Calu3 (cell line): ENCODE measurements at places on chromosomes 3 and 15. TPM values are rescaled to one million over a fixed set of nuclear protein-coding genes. Genes with fewer than 3 reads are reported as not detected.

GRCh38 chr15:23566071-23566554, 639 bp downstream of the MKRN3 start:
- no peak for DNase-seq
- no peak overlapping the region for H3K27ac ChIP-seq
- H3K4me1 ChIP-seq, result no peaks in the 10 kb centered on the region
- no peaks in the 10 kb centered on the region for H3K27me3 ChIP-seq
- H3K4me3 ChIP-seq, result no peak overlapping the region

The CLDN16 gene
- total RNA-seq, result 2.9 and 4.8 TPM in 2 replicates

DNA sequence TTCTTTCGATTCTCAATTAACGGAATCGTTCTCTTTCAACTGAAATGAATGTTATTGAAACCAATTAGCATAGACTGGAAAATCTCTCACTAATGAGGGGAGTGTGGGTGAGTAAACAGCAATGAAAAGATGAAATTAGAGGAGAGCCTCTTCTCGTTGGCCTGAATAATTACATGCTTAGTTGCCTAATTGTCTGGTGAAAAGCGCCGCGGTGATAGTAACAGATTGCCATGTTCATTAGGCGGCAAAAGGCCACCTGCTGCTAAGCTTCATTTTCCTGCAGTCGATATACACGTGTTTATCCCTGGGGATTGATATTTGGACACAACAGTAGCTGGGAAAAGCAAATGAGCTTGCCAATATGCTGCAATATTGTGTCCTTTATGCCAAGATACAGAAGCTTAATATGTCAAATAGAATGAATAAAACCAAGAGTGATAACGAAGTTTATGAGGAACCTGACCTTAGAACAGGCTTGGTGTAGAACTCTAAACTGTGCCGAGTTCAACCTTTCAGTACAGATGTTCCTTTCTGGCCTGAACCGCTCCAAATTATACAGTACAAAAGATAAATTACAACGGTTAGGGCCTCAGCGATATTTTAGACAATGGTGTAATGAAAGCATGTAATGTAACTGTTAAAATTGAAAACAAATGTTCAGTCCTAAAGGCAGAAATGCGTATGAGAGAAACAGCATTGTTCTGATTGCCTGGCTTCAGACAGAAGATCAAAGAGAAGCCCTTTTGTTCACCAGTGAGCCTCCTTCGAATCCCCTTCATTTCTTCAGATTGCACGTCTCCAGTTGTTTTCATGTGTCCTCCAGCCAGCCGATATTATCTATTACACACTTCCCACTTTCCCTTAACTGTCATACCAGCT, 185.2 kb downstream of the SHOX2 start:
- H3K27me3 ChIP-seq, result no peaks in the 10 kb centered on the region
- H3K4me1 ChIP-seq, result no peaks in the 10 kb centered on the region
- no peak overlapping the region for H3K4me3 ChIP-seq
- no peaks in the 10 kb centered on the region for H3K36me3 ChIP-seq

DNA sequence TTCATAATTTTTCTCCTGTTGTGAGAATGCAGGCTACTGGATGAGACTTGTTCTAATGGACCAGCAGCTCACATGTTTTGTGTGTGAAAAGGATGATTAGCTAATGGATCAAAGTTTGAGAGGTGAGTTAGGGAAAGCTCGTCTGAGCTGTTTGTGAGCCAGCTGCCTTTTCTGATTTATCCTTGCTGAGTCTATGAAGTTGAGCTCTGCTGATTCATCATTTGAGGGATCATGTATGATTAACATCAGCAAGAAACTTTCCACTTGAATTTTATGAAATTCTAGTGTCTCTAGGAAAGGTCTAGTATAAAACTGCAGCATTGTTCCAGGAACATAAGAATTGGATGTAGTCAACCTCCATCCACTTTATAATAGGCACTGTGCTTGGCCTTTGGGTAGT, 698.7 kb downstream of the NTRK3 start:
- H3K27ac ChIP-seq, result no peak overlapping the region
- no peaks in the 10 kb centered on the region for H3K27me3 ChIP-seq
- H3K4me1 ChIP-seq, result no peaks in the 10 kb centered on the region
- no peak overlapping the region for H3K4me3 ChIP-seq

- DNase-seq, result no peak
- no peak overlapping the region for H3K27ac ChIP-seq
- no peaks in the 10 kb centered on the region for H3K27me3 ChIP-seq
- no peak overlapping the region for H3K4me3 ChIP-seq
- no peaks in the 10 kb centered on the region for H3K36me3 ChIP-seq
- H3K4me1 ChIP-seq, result no peaks in the 10 kb centered on the region
Observed at GRCh38 chr3:174342941-174343501, 516.1 kb upstream of the NAALADL2 start.

DNA sequence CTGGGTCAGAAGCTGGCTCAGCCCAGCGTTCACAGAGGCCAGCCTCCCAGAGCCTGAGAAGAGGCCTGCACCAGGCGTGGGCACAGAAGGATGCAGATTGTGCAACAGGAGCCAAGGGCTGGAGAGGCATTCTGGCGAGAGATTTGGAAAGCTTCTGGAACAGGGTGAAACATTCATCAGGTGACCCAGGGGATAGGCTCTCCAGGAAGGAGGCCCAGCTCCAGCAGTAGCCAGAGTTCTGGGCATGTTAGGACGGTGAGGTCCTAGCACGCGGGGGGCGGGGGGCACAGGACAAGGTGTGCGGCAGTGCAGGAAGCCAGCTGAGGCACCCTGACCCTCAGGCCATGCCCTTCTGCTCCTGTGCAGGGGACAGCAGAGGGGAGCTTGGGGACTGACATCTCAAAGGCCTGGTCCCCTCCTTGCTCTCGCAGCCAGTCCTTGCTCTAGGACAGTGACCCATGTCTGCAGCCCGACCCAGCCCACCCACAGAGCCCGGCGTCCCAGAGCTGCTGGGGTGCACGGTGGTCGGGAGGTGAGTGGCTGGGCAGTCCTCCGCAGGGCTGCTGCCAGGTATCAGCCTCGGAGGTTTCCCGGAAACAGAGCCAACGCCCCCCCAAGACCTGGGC, 111.7 kb upstream of the KLF13 start:
- H3K36me3 ChIP-seq, result peaks cover 11% of the 10 kb centered on the region
- no peaks in the 10 kb centered on the region for H3K27me3 ChIP-seq
- peak overlapping the region; percentile 63 for H3K4me3 ChIP-seq
- no peaks in the 10 kb centered on the region for H3K4me1 ChIP-seq
- H3K27ac ChIP-seq, result no peak overlapping the region
- no peak for DNase-seq

DNA sequence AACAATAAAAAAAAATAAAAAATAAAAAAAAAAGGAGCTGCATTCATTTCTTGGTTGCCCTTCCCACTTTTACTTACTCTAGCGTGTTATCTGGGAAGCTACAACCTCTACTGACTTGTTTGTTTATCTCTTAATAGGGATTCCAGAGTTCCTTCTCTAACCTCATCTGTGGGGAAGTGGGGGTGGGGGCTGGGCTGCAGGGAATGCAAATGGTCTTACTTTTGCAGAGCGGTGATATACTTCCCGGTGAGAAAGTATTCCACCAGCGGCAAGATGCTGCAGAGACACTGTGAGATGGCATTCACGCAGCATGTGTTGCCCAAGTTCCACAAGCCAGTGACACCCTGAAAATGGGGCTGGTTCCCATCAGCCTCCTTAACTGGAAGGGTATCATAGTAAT, 2.1 kb downstream of the USP50 start:
- peaks cover 7% of the 10 kb centered on the region for H3K27me3 ChIP-seq
- H3K36me3 ChIP-seq, result no peaks in the 10 kb centered on the region
- no peak for DNase-seq
- H3K27ac ChIP-seq, result no peak overlapping the region
- no peaks in the 10 kb centered on the region for H3K4me1 ChIP-seq
- no peak overlapping the region for H3K4me3 ChIP-seq

- no peaks in the 10 kb centered on the region for H3K27me3 ChIP-seq
- DNase-seq, result no peak
- H3K27ac ChIP-seq, result no peak overlapping the region
- H3K4me3 ChIP-seq, result no peak overlapping the region
Observed at GRCh38 chr3:39350714-39351113, 21.2 kb downstream of the CCR8 start.

The IQCF5 gene
- not detected in 2 replicates for total RNA-seq

- H3K36me3 ChIP-seq, result no peaks in the 10 kb centered on the region
- H3K4me3 ChIP-seq, result no peak overlapping the region
- no peak for DNase-seq
- no peaks in the 10 kb centered on the region for H3K27me3 ChIP-seq
- H3K4me1 ChIP-seq, result peaks cover 18% of the 10 kb centered on the region
Observed at GRCh38 chr3:176951586-176952292, 245.5 kb downstream of the TBL1XR1 start.

The UBE2E2 gene
- 19.1 and 25.1 TPM in 2 replicates for total RNA-seq

The SCAANT1 gene
- total RNA-seq, result not detected in 2 replicates

DNA sequence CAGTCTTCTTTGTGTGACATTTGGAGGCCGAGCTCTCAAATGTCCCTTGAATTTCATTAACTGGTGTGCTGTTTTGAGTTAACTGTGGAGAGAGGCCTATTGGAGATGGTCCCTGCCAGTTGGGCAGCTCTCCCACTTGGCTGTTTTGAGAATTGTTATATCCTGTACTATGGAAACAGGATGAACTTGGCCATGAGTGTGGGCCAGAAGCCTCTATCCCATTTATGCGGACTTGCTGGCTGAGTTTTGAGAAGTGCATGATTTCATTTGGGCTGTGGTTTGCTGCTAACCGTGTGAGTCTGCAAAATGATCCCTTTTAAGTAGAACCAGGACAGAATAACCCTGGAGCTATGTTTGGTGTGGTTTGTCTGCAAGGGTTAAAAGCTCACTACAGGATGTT, 366.0 kb downstream of the PTPRG start:
- H3K27me3 ChIP-seq, result no peaks in the 10 kb centered on the region
- no peaks in the 10 kb centered on the region for H3K36me3 ChIP-seq
- no peak overlapping the region for H3K4me3 ChIP-seq
- no peaks in the 10 kb centered on the region for H3K4me1 ChIP-seq
- H3K27ac ChIP-seq, result no peak overlapping the region

DNA sequence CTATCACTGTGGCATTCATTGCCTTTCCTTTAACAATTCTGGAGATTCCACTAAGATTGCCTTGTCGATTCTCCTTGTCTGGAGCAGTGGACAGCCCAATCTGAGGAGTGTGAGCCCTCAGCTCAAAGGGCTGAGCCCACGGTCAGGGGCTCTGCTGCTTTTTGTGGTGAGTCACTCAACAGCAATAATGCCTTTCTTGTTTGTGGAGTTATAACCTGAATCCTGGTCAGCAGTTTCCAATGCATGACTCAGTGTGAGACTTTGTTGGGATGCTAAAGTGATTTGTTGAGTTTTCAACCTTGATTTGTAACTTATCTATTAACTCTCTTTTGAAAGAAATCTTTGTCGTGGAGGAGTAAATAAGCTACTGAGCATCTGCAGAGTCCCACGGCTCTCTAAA, 183.5 kb downstream of the TJP1 start:
- no peak overlapping the region for H3K4me3 ChIP-seq
- no peak overlapping the region for H3K27ac ChIP-seq

DNA sequence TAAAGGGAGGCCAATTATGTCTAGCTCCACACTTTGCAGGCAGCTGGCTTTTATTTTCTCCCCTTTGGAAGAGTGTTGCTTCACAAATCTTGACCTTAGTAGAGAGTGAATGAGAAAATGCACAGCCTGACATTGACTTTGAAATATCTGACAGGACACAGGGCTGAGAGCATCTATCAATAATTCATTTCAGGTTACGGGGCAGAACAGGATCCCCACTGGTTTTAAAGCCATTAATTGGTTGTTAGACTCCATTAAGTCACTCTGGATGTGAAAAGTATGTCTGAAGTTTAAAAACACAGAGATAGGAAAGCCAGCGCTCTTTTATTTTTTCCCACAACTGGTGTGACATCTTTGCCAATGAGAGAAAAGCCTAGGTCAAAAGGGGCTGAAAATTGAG, 251.9 kb upstream of the TMC3 start:
- no peaks in the 10 kb centered on the region for H3K36me3 ChIP-seq
- H3K27ac ChIP-seq, result no peak overlapping the region
- no peaks in the 10 kb centered on the region for H3K4me1 ChIP-seq
- no peak for DNase-seq
- H3K27me3 ChIP-seq, result no peaks in the 10 kb centered on the region
- no peak overlapping the region for H3K4me3 ChIP-seq

DNA sequence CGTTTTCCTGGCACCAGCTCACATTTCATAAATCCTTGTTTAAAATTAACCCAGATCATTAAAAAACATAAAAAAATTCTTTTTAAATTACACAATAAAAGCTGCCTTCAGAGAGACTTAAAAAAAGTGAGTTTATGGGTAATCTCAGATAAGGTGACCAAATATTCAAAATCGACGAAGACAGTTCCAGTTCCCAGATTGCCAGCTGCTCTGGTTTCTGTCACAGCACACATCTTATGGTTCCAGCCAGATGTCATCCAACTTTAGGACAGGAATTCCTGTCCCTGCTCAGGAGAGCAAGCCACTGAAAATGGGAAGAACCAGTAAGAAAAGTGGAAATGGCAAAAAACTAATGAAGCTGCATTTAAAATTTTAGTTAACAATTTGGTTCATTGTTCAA, 15.8 kb upstream of the ZNF770 start:
- no peak overlapping the region for H3K27ac ChIP-seq
- H3K4me1 ChIP-seq, result no peaks in the 10 kb centered on the region
- no peak overlapping the region for H3K4me3 ChIP-seq
- H3K36me3 ChIP-seq, result no peaks in the 10 kb centered on the region
- DNase-seq, result no peak
- H3K27me3 ChIP-seq, result no peaks in the 10 kb centered on the region

DNA sequence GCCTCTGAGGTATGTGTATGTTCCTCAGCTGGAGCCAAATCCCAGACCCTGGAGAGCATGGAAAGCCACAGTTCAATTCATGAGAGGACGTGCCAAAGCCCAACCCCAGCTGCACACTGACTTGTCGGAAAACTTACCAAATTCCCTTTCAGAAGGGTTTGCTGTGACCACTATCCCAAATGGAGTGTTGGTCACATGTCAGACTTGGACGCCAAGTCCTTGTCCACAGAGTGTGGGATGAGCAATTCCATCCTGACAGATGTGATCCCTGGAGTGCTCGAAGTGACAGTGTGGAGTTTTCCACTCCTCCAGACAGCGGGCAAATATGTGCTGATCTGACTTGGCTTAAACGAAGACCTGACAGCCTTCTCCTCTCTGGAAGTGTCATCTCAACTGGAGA, 71.2 kb downstream of the RORA start:
- H3K36me3 ChIP-seq, result no peaks in the 10 kb centered on the region
- H3K27me3 ChIP-seq, result peaks cover 55% of the 10 kb centered on the region
- H3K27ac ChIP-seq, result no peak overlapping the region
- H3K4me3 ChIP-seq, result no peak overlapping the region
- no peak for DNase-seq

- no peaks in the 10 kb centered on the region for H3K4me1 ChIP-seq
- no peak overlapping the region for H3K4me3 ChIP-seq
- no peak for DNase-seq
Observed at GRCh38 chr15:33639978-33640377, 328.3 kb upstream of the CHRM5 start.

The SI gene
- not detected in 2 replicates for total RNA-seq

GRCh38 chr3:104614564-104614963, 752.1 kb upstream of the ALCAM start:
- H3K27me3 ChIP-seq, result no peaks in the 10 kb centered on the region
- no peak overlapping the region for H3K4me3 ChIP-seq
- no peaks in the 10 kb centered on the region for H3K36me3 ChIP-seq
- H3K27ac ChIP-seq, result no peak overlapping the region
- no peaks in the 10 kb centered on the region for H3K4me1 ChIP-seq

The GOLGA6L2 gene
- total RNA-seq, result not detected in 2 replicates

GRCh38 chr3:47711596-47711995, 70.1 kb downstream of the SMARCC1 start:
- no peak overlapping the region for H3K4me3 ChIP-seq
- H3K27me3 ChIP-seq, result no peaks in the 10 kb centered on the region
- peaks cover 60% of the 10 kb centered on the region for H3K36me3 ChIP-seq
- H3K27ac ChIP-seq, result no peak overlapping the region
- H3K4me1 ChIP-seq, result peaks cover 11% of the 10 kb centered on the region
